ENCODE measurements at places on chromosomes 3 and 15.

DNA sequence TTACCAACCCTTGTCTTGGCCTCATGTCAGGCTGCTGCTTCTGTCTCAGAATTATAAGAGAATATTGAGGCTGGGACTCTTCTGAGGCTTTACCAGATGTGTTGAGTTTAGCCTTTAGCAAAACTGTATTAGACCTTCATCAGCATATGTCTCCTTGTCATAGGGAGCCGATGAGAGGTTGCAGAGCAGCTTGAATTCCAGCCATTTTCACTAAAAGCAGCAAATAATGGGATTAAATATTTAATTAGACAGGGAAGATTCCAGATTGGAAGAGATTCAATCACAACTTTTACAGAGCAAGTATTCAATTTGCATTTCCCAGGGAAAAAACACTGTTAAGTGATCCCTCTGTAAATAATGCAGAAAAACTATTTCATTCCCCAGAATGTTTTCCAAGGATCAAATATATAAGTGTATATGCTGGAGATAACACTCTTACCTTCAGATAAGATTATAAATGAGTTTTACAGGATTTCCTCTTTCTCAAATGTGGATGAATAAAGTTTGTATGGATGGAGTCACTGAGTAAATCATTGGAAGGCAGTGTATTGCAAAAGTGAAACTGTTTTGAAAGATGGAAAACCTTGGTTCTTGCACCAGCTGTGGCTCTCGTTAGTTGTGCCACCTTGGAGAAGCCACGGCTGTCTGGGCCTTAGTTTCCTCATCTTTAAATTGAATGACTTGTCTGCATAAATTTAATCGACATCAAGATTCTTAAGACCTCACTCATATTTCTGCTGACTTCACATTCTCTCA, 466.4 kb upstream of the SGO1 start:
- DNase-seq = no peak

GRCh38 chr3:146052791-146053310, 108.1 kb downstream of the PLOD2 start:
- DNase-seq = no peak

GRCh38 chr15:37083610-37084009, 16.7 kb downstream of the MEIS2 start:
- DNase-seq = no peak

GRCh38 chr3:169356284-169356955, 307.1 kb downstream of the MECOM start:
- DNase-seq = no peak

- DNase-seq = no peak
Measured at GRCh38 chr3:13322324-13322723, 97.8 kb downstream of the NUP210 start.

DNA sequence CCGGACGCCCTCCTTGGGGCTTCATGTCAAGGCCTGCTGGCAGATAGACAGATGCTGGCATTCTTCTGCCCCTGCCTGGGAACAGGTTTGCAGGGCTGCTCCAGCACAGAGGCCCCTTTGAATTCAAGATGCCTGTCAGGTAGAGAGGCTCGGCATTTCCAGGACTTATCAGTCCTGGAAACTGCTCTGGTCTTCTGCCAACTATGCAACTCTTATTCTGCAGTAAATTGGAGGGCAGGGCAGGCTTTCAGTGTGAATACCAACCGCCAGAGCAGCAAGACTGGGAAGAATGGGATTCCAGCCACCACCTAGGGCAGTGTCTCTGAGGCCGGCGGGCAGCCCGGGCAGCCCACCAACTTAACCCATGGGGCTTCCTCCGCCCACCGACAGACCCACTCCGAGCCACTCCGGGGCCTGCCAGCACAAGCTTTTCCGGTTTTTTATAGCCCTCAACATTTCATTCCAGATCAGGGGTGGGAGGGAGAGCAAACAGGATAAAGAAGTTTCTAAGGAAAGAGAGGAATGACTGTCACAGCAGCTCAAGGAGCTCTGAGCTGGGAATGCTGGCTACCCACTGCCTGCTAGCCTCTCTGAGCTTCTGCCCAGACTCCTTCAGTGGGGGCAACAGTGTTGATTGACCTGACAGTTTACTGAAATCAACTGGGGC, 140.9 kb downstream of the NTRK3 start:
- DNase-seq = peak; percentile 32

DNA sequence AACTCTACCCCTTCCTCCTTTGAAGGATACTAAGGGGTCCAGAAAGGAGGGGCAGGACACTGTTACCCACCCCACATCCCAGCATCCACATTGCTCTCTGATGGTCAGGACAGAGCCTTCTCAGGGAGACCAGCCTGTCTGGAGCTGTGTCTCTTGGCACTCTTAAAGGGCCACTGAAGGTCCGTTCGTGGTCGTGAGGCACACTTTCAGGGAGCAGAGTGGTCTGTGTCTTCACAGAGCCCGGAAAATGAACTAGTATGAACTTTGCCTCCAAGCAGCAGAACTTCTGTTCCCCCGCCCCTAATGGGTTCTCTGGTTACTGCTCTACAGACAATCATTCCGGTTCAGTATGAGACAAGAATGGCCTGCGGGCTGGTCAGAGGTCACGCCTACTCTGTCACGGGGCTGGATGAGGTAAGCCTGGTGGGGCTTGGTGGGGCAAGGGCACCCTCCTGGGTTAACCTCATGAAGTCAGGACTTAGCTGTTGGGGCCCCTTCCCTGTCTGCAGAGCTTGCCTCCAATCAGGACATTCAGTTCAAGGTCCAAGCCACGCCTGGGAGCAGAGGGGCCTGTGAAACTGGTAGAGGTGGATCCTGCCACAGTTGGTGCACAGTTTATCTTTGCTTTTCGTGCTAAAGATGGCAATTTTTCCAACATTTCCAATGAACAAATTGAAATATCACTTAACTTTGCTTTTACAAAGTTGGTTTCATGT, 33.2 kb downstream of the CAPN3 start:
- no peak for DNase-seq

DNA sequence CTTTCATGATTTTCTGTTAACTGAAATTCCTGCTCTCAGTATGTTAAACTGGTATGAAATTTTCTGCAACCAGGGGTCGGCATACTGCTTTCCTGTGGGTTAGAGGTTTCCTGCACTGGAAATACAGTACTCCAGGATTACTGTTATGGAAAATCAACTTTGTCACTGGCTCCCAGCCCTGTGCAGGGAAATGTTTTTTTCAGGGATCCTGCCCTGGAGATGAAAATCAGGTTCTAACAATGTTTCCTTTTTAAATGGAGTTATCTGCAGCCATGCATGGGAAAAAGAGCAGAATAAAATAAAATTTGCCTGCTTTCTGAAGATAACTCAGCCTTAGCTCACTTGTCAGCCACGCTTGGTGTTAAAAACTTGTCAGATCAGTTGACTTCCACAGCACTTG, 220.4 kb downstream of the IL5RA start:
- DNase-seq = no peak

- no peak for DNase-seq
Measured at GRCh38 chr15:67807141-67807540, 18.2 kb upstream of the SKOR1 start.

DNA sequence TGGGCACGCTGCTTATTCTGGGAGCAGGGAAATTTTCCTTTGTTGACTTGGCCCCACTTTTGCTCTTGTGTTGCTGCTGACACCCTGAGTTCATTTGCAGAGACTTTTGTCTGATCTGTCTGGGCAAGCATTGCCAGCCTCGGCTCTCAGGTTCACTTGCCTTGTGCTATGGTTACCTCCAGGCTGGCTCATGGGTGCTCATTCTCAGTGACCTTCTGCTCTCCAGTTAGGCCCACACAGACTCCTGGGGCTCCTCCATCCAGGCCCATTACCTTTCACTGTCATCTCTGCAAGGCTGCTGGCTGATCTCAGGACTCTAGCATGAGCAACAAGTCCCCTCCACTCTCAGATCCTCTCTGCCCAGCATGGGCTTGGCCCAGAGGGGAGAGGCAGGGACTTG, 108.3 kb downstream of the IL20RB start:
- DNase-seq = no peak

GRCh38 chr3:49025005-49025792, 3.3 kb downstream of the NDUFAF3 start:
- DNase-seq = no peak

- DNase-seq = no peak
Measured at GRCh38 chr3:192496905-192497587, 230.3 kb downstream of the FGF12 start.

GRCh38 chr15:51907136-51907862, 64.3 kb downstream of the LEO1 start:
- no peak for DNase-seq

DNA sequence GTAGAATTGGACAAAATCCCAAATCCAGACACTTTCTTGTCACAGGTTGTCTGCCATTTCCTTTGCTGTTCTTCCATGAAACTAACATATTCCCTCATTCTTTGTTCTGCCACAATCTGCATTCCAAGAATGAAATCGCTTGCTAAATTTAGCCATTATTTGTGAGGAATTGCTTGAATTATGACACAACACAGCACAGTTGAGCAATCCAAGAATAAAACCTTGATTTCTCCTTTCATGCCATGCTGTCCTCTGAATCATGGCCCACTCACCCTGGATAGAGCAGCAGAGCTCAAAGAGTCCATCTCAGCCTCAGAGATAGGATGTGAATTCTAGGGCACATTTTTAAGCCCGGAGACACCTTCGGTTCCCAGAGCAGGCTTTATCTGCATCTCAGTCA, 35.2 kb upstream of the GREM1 start:
- DNase-seq = no peak

DNA sequence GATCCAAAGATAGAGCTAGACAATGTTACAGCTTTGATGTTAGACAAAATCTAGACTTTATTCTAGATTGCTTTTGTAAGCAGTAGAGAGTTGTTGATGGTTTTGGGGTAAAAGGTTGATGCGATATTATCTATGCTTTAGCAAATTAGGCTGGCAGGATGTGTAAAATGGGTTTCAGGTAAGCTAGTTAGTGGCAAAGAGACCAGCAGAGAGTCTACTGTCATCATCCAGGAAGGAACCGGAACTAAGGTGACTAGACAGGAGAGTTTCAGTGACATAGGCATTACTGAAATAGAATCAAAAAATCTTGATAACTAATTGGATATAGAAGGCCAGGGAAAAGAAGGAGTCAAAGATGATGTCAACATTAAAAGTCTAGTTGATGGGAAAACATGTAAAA, 11.1 kb downstream of the OR5K2 start:
- no peak for DNase-seq

DNA sequence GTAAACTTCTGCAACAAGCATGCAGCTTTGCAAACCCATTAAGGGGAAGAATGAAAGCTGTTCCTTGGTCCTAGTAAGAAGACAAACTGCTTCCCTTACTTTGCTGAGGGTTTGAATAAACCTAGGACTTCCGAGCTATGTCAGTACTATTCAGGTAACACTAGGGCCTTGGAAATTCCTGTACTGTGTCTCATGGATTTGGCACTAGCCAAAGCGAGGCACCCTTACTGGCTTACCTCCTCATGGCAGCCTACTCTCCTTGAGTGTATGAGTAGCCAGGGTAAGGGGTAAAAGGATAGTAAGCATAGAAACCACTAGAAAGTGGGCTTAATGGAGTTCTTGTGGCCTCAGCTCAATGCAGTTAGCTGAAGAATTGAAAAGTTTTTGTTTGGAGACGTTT, 224.2 kb downstream of the P3H2 start:
- DNase-seq = no peak

DNA sequence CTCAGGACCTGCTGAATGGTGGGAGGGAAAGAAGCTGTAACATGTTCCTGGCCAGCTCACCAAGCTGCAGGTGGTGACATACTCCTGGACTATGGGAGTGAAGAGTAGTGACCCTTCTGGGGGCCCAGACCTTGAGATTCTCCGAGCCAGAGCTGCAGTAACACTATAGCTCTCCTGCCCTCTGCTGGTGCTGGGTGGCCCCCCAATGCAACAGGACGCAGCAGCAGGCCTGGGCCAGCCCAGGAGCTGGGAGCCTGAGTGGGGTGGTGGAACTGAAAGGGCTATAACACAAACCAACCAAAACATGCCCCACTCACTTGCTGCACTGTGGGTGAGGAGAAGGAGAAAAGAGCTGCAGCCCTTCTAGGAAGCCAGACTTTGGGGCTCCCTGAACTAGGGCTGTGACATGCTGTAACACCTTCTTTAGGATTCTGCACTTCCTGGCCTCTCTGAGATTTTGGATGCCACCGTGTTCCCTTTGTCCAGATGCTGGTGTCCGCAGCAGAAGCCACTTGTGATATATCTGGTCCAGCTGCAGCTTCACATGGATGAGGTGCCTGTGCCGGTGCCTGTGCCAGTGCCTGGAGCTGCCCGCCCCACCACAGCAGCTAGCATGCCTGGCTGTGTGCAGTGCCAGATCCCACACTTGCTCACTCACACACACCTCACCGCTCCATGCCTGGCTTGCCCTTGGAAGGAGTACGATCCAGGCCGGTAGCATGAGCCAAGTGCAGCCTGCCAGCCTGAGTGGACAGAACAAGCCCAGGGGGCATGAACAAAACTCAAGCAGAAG, 636.8 kb upstream of the KCNMB2 start:
- no peak for DNase-seq

DNA sequence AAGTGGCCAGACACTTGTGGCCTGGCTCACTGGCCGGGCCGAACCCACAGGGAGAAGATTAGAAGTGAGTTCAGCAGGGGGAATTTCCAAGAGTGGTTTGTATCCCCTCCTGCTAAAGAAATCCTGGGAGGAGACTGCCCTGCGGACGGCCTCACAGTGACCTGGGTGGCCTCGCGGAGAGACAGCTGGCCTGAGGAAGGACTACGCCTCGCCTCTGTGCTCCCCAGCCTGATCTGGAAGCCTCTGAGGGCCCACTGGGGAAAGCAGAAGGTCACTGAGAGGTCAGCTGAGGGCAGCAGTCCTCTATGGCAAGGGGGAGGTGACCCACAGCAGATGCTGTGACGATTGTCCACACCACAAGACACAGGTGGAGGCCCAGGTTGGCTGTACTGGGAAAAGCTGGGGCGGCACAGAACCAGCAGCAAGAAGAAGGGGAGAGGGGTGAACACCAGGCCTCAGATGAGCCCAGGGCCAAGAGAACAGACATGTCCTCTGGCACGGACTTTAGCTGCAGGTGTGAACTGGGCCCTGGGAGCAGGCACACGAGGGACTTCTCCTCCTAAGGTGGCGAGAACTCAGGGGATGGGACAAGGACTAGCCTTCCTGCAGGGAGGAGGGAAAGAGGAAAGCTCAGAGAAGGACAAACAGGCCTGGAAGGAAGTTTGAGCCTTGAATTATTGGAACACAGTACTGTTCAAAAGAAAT, 37.2 kb upstream of the DLG1 start:
- DNase-seq = no peak

GRCh38 chr3:14410503-14411165, 8.2 kb downstream of the SLC6A6 start:
- no peak for DNase-seq

DNA sequence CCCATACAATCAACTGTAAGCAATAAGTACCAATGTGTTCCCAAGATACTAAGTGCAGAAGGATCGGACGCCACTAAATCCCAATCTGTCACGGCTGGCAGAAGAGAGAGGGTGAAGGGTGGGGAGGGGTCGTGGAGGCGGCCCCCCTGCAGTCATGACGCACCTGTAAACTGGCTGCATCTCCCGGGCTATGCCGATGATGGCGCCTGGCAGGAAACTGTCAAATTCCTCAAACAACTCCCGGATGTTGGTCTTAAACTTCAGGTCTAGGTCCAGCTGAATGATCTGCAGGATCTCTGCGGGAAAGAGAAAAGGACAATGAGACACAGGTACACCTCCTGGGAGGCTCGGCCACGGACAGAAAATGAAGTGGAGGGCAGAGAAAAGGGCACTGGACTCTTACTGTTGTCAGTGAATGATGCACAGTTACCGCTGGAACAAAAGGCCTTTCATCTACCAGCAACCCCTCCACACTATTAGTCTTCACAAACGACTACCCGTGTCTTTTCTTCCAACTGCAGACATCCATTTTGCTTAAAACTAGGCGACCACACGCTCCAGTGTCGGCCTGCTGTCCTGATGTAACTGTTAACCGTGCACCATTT, 114.6 kb downstream of the XXYLT1 start:
- no peak for DNase-seq

All from hypothalamus (tissue), 51 donors.